Fibroblast of mammary gland (primary cell): ENCODE measurements at places on chromosomes 2 and 18.

- DNase-seq: peak; percentile 47
Measured at GRCh38 chr2:234494361-234495250, 2.3 kb downstream of the ARL4C start.

DNA sequence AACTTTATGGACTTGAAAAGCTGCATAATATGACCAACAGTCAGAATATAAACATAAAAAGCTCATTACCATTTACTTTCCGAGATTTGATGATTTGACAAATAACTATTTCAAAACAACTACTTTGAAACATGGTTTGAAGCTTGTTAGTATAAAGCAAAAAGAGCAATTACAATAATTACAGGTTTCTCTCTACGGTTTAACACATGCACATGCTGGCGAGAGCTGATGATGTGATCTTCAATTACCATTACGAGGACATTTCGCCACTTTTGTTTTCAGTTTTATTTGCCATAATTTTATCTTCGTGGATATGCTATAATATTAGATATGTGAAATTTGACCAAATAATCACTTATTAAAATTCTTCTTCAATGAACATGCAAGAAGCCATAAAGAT is 270.1 kb downstream of the TCF4 start:
- DNase-seq: peak; percentile 38

- no peak for DNase-seq
Measured at GRCh38 chr2:26945991-26946750, 24.3 kb upstream of the MAPRE3 start.

GRCh38 chr18:39105104-39105503 is 1539.5 kb upstream of the CELF4 start:
- no peak for DNase-seq

- DNase-seq: no peak
Measured at GRCh38 chr18:11696451-11696850, 7.4 kb downstream of the GNAL start.

GRCh38 chr2:25608718-25609117 is 64.7 kb downstream of the DTNB start:
- DNase-seq: no peak

- DNase-seq: peak; percentile 93
Measured at GRCh38 chr2:112794131-112794733, 9.9 kb upstream of the IL1A start.

DNA sequence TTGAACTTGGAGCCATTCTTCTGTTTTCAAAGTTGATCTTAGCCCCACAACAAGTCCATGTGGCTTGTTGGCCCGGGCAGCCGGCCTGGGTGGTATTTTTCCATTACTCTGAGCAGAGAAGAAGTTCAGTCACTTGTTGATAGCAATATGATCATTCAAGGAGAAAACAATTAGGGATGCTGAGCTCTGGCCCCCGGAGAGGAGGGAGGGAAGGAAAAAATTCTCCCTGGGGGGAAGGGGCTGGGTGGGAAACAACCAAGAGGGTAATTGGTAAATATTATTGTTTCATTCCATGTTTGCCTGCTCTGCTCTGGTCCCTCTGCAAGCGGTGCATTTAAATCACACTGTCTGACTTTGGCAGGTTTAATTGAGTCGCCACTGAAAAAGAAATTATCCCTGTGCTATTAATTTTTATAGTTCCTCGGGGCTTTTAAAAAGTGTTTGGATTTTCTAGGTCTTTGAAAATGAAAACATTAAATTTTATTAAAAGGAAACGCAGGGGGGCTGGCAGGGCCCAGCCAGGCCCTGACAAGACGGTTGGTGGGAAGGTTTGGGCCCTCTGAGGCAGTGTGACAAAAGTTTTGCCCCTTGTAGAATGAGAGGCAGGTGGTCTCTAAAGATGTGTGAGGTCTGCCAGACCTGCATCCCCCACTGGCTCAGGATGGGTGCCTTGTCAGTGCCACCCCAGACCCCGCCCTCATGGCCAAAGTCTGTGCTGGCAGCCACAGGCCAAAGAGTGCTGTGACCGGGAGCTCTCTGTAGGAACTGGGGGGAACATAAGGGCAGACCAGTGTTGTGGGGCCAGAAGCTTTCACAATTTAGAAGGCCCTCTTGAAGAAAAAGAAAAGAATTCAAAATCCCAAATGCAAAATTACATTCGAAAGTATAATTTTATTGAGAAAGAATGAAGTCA is 52.5 kb upstream of the SLC14A2 start:
- no peak for DNase-seq
